ENCODE measurements at places on chromosomes 16 and 17.

- no peak for DNase-seq
Measured at GRCh38 chr16:68197250-68197649, 38.7 kb downstream of the ESRP2 start.

GRCh38 chr17:50541402-50541715, 5.6 kb upstream of the SPATA20 start:
- DNase-seq: no peak

GRCh38 chr17:73566905-73567782, 77.1 kb downstream of the SDK2 start:
- no peak for DNase-seq

GRCh38 chr16:67893743-67894399, 817 bp downstream of the PSKH1 start:
- no peak for DNase-seq

DNA sequence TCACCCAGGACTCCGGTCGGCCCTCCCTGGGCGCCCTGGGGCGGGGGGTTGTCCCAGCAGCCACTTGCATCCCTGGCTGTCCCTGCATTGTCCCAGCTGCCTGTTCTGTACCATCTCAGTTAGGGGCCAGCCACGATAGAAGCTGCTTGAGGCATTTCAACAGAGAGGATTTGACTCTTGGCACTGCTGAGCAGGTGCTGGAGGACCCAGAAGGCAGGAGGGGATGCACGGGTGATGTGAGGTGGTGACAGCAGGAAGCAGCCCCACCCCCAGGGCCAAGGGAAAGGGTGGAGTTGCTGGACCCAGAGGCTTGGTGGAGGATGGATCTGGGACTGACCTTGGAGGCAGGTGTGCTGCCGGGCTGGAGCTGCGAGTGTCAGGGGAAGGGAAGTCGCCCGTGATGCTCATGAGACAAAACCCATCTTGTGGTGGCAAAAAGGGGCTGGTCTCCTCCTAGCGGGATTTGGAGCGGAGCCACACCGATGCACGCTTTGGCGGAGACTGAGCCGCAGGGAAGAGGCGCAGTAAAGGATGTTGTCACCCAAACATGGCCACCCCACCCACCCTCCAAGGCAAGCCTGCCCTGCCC, 188.0 kb upstream of the GSE1 start:
- DNase-seq: no peak

Measured in SW 1271 (cell line).